ENCODE measurements at places on chromosomes 11 and 22.

- DNase-seq: no peak
Measured at GRCh38 chr11:132114185-132114584, 743.8 kb downstream of the NTM start.

- DNase-seq: no peak
Measured at GRCh38 chr11:118916842-118917388, 8.8 kb downstream of the BCL9L start.

DNA sequence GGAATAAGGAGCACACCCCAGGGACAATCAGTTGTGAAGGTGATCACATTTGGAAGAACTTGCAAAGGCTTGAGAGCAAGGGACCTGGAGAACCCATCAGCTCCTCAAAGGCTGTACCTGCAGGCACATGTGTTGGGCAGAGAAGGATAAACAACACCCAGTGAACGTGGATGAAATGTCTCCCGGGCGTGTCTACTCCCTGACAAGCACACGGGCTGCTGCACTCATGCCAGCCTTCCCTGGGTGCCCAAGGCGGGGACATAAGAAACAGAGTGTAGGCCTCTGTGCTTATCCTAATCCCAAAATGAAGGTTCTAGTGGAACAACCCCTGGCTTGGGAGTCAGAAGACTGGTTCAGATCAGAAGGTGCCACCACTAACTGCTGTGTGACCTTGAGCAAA is 46.7 kb downstream of the DSCAML1 start:
- DNase-seq: no peak

GRCh38 chr22:44793506-44794172 is 41.3 kb downstream of the ARHGAP8 start:
- DNase-seq: no peak

DNA sequence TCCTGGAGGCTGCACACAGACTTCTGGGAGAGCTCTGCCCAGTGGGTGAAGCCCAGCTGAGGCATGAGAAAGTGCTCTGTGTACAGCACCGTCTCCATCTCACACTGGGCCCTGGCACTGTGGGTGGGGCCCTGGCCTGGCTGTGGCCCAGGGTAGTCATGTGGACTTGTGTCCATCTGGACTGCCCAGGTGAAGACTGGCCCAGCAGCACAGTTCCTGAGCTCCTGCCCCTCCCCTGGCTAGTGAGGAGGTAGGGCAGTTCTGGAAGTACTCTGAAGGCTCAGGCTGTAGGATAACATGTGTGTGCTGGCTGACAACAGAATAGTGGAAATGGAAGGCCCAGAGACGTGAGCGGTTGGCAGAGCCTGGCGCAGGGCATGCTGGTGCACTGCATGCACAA is 35.4 kb downstream of the RSPH14 start:
- DNase-seq: no peak

GRCh38 chr11:80613655-80614054 is 1172.8 kb upstream of the TENM4 start:
- no peak for DNase-seq

GRCh38 chr11:1592628-1593027 is 5.5 kb downstream of the KRTAP5-2 start:
- DNase-seq: no peak

GRCh38 chr22:47032091-47032943 is 269.9 kb downstream of the TBC1D22A start:
- no peak for DNase-seq

DNA sequence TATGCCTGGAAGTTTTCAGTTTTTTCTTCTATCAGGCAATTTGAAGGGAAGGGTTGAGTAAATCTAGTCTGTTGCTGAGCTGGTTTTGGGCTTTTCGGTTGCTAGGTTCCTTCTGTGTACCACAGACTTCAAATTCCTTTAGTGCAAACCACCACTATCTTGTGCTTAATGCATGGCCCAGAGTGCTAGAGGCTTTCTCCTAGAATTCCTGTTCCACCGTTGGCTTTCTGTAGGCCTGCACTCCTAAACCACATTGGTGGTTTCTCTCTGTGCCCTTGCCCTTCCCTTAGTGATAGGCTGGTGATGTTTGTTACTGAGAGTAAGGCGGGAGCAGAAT is 47.1 kb upstream of the CTSC start:
- no peak for DNase-seq

- no peak for DNase-seq
Measured at GRCh38 chr11:61540528-61540927, 32.0 kb downstream of the LRRC10B start.

- no peak for DNase-seq
Measured at GRCh38 chr11:118397448-118397847, 4.0 kb upstream of the ATP5MG start.

DNA sequence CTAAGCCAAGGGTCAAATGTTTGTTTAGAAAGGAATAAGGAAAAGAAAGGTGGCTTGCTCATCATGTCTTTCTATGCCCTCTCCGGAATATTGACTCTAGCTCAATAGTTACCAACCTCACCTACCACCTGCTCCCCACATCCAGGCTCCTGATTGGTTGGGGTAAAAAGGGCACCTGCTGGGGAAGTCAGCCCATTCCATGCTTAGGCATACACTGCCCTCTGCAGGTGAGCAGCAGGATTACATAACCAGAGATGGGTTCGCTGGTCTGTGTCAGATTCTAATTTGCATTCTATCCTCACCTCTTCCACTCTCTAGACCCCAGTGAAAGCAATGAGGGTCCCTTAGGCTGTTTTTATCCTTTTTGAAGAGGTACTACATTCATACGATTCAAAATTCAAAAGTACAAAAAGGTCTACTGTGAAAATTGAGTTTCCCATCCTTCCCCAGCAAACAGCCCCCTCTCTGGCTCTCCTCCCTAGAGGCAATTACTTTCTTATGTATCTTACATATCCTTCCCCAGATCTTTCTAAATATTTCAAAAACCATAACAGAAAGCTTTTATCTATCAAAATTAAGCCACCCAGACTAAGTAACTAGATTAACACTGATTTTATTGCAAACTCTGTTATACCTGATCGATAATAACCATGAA is 98.0 kb upstream of the ASPHD2 start:
- DNase-seq: peak; percentile 50

DNA sequence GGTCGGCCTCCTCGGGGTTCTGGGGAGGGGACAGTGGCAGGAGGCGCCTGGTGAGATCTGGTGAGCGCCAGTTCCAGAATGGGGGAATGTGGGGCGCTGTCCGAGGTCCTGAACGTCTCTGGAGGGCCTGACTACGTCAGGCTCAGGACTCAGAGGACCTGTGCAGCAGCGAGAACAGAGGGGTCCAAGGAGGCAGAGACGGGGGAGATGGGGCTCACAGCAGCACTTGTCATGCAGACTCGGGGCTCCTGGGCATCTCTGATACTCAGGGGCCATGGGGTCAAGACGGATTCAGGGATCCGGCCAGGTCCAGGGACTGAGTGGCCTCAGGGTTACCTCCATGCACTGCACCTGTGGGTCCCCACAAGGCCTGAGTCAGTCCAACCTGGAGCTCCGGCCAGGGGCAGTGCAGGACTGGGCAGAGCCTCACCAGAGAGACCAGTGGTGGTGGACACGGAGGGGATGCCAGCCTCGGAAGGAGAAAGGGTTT is 92.2 kb downstream of the BRD1 start:
- peak; percentile 15 for DNase-seq

DNA sequence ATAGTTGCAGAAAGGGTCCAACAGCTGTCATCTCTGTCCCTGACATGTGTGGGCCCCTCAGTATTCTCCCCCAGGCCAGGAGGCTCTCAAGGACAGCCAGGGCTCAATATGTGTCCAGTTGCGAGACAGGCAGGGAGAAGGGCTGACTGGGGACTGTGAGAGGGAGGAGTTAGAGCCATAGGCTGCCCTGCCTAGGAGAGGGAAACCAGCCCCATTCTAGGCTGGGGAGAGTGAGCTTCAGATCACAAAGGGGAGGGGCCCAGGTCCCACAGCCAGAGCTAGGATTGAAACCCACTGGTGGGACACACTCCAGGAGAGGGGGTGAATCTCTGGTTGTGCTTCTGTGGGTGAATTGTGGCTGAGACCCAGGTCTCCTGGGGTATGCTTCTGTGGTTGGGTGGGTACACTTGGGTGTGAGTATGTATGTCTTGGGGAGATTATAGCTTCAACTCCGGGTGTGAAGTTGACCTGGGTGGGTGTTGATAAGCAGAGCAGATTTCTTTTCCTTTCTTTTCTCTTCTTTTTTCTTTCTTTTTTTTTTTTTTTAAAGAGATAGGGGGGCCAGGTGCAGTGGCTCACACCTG is 2.1 kb upstream of the CARNS1 start:
- DNase-seq: no peak

GRCh38 chr22:23207729-23208393 is 27.6 kb downstream of the BCR start:
- no peak for DNase-seq

DNA sequence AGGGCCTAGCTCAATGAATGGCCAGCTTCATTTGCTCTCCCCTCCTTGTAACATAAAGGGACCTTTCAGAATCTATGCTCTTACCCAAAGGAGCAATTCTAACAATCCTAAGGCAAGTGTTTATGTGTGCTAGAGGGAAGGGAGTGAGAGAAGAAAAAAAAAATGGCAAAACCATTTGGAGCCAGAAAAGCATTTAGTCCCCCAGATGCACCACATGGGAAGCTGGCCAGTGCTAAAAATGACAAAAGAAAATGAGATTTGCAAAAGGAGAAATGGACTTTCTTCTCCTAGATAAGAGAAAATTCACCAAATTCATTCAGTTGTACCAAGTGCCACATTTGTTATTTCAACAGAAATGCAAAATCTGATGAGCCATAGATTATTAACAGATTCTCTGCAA is 52.8 kb downstream of the SERGEF start:
- no peak for DNase-seq

- no peak for DNase-seq
Measured at GRCh38 chr11:110710628-110711381, 1.4 kb downstream of the ARHGAP20 start.

- DNase-seq: no peak
Measured at GRCh38 chr11:117495357-117495756, 167.7 kb downstream of the CEP164 start.

GRCh38 chr11:78664636-78665035 is 90.0 kb upstream of the NARS2 start:
- DNase-seq: no peak

DNA sequence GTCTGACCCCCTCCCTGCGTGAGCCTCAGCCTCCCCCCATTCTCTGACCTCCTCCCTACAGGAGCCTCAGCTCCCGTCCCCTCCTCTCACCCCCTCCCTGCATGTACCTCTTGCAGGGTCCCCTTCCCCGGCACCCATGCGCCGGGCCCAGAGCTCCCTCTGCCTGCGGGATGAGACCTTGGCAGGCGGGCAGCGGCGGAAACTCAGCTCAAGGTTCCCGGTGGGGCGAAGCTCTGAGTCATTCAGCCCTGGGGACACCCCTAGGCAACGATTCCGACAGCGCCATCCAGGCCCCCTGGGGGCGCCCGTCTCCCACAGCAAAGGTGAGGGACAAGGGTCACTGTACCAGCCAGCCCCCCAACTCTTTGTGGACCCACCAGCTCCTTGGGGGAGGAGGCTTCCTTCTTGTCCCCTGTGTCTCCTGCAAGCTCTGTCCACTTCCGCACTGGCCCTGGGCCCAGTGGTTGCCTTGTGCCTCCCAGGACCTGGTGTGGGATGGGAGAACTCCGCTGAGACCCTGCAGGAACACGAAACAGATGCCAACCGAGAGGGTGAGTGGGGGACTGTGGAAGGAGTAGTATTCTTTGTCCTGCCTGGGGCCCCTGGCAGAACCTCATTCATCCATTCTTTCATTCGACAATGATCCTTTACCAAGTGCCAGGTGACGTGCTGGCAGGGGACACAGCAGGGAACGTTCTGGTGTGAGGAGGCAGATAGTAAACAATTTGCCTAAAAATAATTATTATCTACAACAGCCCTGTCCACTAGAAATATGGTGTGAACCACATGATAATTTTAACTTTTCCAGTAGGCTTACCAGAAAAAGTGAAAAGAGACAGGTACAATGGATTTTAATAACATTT is 3.7 kb upstream of the RPS6KA4 start:
- DNase-seq: peak; percentile 60

DNA sequence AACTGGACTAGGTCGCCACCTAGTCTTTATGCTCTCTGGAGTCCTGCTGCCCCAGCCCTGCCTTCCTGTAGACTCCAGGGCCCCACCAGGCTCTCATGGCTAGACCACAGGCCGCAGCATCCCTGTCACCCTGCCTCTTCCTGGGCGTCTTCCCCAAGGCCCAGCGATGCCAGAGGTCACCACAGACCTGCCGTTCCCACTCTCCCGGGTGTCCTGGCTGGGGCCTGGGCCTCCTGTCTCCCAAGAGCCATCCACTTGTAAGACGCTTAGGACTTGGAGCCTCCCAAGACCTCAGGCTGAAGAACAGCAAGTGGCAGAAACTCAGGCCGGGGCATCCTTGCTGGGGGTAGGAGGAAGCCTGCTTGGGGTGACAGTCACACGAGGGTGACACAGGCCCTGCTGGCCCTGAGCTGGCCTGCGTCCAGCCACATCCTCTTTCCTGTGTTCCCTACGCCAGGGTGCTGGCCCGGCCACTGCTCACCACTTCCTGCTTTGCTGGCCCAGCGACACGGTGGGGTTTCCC is 2.0 kb upstream of the TCIRG1 start:
- no peak for DNase-seq

DNA sequence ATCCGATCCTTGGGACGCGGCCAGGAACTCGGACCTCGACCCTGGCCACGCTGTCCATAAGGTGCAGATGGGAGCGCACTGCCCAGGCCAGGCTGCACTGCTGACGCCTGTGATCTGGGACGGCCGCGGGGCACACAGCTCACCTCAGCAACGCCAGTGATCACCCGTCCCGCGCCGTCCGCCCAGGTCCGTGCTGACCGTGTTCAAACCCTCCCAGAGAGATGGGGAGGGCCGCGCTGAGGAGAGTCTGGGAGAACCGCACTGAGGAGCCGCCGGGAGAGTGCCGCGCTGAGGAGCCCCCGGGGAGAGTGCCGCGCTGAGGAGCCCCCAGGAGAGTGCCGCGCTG is 636 bp downstream of the KCNQ1OT1 start:
- no peak for DNase-seq

GRCh38 chr11:120810251-120810650 is 213.7 kb upstream of the TBCEL start:
- no peak for DNase-seq

DNA sequence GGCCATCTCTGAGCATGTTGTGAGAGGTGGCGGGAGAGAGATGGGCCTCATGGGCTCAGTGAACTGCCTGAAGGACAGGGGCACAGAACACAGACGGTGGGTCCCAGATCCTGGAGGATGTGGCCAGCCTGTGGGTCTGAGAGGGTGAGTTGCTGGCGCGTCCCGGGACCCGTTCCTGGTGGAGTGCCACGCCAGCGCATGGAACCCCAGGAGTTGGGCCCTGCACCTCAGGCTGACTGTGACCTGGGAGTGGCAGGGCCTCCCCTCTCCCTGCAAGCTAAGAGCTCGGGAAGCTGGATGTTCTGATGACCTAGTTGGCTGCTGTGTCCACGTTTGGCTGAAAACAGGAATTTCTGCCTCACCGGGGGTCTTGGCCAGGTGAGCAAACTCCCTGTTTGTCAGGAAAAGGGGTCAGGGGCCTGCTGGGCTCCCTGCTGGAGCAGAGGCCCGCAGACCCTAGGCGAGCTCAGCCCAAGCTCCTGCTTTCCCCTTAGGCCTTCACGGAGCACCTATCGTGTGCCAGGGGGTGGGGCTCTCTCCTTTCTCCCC is 15.0 kb downstream of the LRRC32 start:
- DNase-seq: no peak

GRCh38 chr11:109730669-109731068 is 308.7 kb downstream of the C11orf87 start:
- DNase-seq: no peak

GRCh38 chr11:11966826-11967668 is 41.4 kb downstream of the DKK3 start:
- DNase-seq: peak; percentile 71
